ENCODE measurements at places on chromosomes 7 and 10.

- DNase-seq, result no peak
Measured at GRCh38 chr7:74015670-74016069, 12.3 kb upstream of the ELN start.

DNA sequence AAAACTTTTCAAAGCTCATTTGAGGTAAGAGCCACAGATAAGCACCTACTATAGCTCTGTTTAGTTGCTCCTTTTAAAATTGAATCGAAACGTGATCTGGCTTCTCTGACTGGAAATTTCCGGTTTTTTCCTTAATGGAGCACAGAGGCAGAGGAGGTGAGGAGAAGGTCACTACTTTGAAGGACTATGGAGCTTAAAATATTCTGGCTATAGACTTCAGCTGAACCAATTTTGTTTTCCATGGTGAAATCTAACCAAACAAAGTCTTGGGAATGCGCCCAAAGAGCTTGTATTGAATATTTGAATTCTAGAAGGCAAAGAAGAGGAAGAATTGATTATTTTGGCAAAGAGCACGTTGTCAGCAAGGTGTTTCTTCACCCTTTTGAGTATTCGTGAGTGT is 711.1 kb downstream of the SUGCT start:
- DNase-seq, result no peak

GRCh38 chr10:88528201-88528600 is 54.9 kb downstream of the RNLS start:
- no peak for DNase-seq

DNA sequence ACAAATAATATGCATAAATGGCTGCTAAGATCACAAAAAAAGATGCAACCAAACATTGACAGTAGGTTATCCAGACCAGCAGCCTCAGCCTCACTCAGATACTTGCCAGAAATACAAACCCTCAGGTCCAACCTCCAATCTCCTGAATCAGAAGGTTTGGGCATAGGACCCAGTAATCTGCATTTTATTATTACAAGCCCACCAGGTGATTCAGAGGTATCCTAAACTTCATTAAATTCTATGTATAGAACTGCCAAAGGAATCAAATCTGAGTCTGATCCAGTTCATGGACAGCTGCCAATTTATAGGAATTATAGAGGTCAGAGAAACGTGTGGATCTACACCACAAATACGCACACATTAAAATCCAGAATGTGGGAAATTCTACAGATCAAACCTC is 41.3 kb downstream of the ZNF438 start:
- DNase-seq, result no peak

- no peak for DNase-seq
Measured at GRCh38 chr10:86960003-86960862, 1.8 kb downstream of the SNCG start.

DNA sequence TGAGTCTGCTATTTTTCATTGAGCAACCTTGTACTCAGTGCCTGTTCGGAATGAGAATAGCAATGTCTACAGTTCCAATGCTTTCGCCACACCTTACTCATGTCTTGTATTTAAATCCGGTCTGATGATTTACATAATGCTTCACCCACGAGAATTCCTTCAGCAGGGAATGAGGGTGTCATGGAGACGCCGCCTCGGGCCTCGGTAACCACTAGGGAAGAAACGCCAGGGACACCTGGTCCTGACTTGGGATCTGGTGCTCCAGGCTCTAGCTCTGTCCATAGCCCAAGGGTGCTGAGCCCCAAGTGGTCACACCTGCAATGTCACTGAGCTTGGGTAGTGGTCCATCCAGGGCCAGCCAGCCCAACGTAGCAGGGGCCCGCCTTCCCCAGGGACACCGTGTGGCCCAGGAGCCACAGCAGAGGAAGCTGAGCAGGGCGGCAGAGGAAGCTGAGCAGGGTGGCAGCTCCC is 37.4 kb downstream of the PRKAG2 start:
- no peak for DNase-seq

GRCh38 chr7:74320645-74321221 is 31.5 kb downstream of the CLIP2 start:
- no peak for DNase-seq

DNA sequence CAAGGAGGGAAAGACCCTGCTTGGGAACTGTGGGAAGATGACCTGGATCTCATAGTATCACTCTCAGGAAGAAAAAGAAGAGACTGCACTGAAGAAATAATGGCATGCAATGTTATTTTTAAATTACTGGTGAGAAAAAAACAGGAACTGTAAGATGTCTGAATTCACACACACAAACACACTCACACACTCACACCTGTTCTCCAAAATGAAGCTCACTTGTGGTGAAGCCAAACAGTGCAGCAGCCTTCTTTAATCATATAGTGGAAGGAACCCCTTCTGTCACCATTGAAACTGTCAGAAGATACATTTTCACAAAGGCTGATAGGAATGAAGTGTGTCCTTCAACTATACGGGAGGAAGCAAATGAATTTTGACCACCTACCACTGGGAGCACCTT is 156.5 kb upstream of the GHITM start:
- DNase-seq, result no peak

- DNase-seq, result no peak
Measured at GRCh38 chr10:118986815-118987790, 42.4 kb upstream of the NANOS1 start.

DNA sequence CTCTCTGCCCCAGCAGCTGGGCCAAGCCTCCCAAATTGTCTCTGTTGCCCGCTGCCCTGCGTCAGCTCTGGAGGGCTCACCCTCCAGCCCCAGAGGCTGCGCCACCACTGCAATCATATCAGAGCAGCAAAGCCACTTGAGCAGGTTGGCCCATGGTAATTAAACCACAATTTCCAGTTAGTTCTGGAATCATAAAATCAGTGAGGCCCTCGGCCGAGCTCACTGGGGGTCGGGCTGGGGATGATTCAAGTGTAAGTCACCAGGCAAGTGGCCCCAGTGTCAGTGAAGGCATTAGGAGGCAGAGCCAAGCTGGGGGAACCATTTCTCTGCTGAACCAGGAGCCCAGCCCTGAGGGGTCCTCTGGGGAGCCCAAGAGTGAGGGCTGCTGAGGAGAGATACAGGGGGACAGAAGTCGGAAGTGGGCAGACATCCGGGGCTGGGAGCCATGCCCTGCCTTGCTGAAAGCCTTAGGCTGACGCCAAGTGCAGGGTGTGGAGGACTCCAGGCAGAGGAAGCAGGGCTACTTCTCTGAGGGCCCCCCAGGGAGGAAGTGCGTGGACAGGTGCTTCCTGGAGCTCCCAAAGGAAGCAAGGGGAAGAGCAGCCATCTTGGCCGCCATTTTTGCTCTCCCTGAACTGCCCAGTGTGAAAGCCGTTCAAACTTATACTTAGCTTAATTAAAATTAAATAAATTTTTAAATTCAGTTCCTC is 29.5 kb upstream of the SLC29A3 start:
- no peak for DNase-seq

DNA sequence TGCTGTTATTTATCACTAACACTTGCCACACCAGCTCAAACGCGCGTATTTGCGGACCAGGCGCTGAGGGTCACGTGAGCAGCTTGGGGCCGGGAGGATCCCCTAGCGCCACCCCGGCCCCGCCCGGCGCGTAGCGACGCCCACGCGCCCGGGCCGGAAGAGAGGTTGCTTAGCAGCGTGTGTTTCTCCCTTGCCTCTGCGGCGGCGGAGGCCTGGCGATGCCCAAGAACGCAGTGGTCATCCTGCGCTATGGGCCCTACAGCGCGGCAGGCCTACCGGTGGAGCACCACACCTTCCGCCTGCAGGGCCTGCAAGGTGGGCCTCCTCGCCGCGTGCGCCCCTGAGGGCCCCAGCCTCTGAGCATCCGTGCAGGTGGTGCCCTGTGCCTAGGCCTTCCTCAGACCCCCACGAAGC is at the start of gene C10orf53:
TSS of gene C10orf53 (plus strand) at position 172 of the 414 bp plus-strand sequence. CDS start at position 219, 47 bp downstream.
- DNase-seq, result peak; percentile 21

GRCh38 chr7:34760271-34760670 is 102.3 kb downstream of the NPSR1 start:
- no peak for DNase-seq

DNA sequence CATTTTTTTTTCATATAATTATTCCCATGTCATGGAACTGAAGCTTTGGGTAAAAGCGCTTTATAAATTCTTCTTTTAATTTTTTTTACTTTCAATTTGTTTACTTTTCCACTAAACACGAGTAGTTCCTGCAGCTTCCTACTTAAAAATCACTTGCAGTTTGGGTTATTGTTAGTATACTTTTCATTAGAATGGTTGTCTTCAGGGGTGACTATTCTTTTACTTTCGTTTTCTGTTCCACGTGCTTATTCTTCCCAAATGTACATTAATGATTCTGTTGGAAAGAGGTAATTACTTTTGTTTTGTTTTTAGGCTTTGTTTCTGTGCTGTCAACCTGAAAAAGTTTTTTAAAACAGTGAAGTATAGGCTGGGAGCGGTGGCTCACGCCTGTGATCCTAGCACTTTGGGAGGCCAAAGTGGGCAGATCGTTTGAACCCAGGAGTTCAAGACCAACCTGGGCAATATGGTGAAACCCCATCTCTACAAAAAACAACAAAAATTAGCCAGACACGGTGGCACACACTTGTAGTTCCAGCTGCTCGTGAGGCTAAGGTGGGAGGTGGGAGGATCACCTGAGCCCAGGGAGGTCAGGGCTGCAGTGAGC is 5.2 kb upstream of the CFAP69 start:
- no peak for DNase-seq

GRCh38 chr10:23055424-23056185 is 39.8 kb upstream of the MSRB2 start:
- DNase-seq, result no peak

DNA sequence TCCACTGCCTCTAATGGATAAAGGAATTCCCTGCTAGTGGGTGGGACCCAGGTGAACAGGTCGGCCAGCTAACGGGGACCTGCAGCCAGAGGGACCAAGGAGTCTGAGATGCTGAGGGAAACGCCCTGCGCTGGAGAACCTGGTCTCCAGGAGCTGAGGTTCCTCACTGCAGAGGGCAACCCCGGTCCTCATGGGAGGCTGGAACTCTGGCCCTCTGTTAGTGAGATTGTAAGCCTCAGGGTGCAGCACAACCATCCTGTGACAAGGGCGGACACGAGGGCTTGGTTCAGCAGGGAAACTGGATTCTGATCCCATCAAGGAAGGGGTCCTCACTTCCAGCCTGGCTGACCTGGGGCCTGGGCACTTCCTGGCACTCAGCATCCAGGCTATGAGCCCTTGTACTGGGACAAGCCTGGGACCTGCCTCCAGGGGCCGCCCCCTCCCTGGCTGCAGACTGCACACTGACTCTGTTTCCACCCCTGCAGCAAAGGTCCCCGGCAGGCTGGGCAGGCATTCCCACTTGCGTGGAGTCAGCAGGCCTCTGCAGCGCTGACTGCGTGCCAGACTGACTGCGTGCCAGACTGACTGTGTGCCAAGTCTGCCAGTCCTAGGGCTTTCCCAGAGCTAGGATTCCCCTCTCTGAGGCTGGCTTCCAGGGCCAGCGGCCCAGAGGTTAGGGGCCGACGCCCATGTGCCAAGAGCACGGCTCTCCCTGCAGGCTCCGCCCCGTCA is 143.2 kb downstream of the MAPK8 start:
- DNase-seq, result no peak

- DNase-seq, result no peak
Measured at GRCh38 chr7:10418985-10419384, 554.7 kb upstream of the PHF14 start.

DNA sequence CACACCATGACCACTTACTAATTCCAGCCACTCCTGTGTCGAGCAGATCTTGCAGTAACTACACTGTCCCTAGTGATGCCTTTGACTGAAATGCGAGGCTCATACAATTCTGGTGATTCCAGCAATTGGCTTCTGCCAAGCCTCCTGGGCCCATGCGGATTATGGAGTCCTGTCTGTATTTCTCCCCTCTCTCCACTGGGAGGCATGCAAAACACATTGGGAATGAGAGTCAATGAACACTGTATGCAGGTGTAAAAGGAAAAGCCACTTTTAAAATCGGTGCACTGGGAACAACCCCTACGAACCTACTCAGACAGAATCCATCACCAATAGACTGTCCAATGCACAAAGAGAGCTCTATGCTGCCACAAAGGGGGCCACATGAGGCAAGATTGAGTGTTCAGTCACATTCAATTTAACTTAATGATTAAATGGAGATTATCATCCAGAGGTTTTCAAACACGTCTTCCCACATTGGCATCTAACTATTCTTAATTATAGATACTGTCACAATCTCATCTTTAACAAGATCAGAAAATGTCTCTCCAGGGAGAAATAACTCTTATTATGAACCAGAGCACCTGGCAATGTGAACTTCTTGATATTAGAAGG is 550.6 kb downstream of the GLRX3 start:
- DNase-seq, result no peak

GRCh38 chr10:80191589-80192270 is 13.6 kb downstream of the ANXA11 start:
- DNase-seq, result no peak

DNA sequence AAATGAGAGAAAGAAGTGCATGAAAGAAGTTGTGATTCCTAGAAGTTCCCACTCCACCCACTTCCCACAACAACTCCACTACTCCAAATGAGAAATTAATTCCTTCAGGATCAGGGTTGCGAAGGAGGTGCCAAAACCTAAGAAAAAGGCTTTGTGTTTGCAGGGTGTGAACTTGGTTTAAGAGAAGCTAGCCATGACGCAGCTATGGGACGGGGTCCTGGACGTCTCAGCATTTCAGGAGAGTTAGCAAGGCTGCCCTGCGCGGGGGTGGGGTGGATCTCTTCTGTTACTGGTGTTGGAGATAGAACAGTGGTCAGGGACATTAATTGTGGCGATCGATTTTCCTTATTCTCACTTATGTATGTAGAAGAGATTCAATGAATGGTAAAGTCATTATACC is 61.2 kb downstream of the CHST3 start:
- no peak for DNase-seq

- no peak for DNase-seq
Measured at GRCh38 chr7:108093341-108093740, 36.8 kb downstream of the LAMB4 start.

DNA sequence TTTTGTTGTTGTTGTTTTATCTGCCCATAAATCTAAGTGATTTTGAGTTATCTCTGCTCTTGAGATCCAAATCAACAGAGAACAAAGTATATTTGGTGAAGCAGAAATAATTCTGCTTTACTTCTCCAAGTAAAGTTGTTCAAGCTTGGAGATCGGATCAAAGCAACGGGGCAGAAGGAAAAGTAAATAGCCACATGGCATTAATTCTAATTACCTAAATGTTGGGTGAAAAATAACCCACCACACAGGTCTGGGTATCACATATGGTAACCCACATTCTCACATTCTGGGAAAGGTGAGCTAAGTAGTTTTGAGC is 3.1 kb downstream of the NRP1 start:
- DNase-seq, result no peak

GRCh38 chr7:74544706-74545469 is 91.2 kb downstream of the GTF2IRD1 start:
- DNase-seq, result peak; percentile 10
